ENCODE measurements at places on chromosomes 3 and 15.
A peak's percentile ranks its signal among the peaks of the same experiment; 100 is the strongest.

- no peak for DNase-seq
These were observed 25.5 kb downstream of the PDE8A start for GRCh38 chr15:85007137-85007536.

- DNase-seq, result no peak
These were observed 20.7 kb downstream of the CLDN1 start for GRCh38 chr3:190301591-190301990.

DNA sequence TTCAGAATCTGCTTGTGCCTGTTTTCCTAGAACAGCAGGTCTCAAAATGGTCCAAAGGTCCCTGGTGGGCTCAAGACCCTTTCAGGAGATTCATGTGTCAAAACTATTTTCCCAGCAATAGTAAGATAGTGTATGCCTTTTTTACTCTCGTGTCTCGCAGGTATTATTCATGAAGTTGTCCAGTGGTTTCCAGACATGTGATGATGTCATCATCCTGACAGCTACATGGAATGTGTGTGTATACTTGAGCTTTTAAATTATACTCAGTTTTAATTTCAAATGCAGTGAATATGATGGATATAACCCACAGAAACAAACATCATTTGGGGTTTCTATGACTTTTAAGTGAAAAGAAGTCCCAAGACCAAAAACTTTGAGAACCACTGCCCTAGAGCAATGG lies 288.6 kb downstream of the NTRK3 start:
- no peak for DNase-seq

DNA sequence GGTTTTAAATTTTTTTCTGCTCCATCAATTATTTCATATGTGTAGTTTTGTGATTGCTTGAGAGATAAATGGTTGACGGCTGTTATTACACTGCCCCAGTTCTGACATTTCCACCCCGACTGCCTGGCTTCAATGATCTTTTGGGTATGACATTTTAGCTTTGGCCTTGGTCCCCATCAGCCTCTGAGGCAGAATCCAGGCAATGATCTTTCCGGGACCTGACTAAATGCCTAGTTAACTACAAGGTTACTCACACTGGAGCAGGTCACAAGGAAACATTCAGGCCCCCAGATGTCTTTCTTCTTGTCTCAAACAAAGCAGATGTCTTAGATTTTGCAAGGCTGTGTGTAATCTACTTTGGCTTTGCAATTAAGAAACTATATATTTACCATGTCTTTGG lies 61.1 kb upstream of the TMCO5A start:
- DNase-seq, result no peak

- no peak for DNase-seq
These were observed 35.2 kb downstream of the FBXO45 start for GRCh38 chr3:196603683-196604082.

- no peak for DNase-seq
These were observed 48.7 kb downstream of the CNOT10 start for GRCh38 chr3:32733631-32734229.

DNA sequence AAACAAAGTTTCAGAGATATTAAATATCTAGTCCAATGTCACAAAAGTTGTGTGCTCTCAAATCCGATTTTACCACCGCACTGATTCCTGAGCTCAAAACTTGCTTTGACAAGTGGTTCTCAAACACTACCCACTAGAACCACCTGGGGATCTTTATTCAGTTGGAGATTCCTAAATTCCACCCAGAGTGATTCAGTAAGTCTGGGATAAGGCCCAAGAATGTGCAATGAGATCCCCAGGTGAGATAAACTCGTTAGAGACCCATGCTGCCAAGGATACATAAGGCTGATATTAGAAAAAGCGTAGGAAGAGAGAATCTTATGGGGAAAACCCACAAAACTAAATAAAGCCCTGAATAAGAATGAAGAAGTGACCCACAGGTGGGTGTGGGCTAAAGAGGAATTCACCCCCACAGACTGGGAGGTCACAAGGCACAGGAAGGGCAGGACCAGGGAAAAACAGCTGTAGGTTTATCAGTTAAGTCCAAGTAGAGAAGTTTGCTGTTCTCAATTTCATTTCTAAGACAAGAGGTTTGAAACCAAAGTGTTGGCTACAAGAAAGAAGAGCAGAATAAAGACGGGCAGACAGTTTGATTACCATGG lies 11.5 kb upstream of the RPS17 start:
- DNase-seq, result no peak

DNA sequence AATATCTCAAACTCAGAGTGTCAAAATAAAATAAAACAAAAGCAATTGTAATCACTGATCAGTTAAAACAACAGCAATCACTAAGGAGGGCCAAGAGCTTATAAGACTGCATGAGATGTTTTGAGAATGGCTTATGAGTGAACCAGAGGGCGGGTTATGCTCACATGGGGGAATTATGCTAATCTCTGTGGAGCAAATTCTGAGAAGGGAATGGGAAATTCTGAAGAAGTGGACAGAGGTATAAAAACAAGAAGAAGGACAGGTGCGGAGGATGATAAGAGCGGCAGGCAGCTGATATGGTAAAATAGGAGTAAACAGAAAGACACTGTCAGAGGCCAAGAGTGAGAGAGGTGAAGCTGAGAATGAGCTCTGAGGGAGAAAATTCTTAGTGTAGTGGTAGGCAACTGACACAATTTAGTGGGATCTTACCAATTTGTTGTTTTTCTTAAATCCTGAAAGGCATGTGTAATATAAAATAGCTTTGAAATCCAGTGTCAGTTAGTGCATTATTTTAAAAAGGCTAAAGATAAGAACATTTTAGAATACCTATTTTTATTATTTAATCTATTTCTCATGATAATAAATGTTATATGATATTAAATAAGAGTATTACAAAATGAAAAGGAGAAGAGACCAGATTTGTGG lies 133.8 kb downstream of the SPATA16 start:
- no peak for DNase-seq

DNA sequence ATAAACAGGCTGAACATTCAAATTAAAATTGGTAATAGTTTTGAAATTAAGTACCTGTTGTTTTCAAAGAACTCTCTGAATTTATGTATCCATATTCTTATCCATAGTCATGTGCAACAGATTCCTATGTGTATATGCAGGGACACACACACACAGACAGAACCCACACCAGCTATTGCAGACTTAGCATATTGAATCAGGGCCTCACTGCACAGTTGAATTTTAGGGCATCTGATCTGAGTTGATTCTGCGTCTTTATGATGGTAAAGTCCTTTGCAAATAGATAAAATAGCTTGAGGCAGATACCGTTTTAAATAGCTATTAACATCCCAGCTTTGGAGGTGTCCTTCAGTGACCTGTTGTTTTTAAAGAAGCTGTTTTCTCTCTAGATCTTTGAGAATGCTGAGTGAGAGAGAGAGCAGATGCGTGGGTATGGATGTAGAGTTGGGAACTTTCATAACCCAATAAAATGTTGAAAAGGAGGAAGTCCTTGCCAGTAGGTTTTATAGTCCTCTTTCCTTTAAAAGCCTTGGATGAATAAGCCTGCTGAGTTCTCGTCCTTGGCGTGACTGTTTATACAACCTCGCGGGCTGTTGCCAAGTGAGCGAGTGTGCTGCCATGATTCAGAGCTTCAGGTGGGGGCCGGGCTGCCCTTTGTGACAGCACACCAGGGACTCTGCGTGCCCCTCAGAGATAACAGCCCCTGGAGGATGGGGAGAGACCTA lies 18.3 kb downstream of the MYZAP start:
- DNase-seq, result no peak

- DNase-seq, result peak; percentile 78
These were observed 17.7 kb upstream of the HEG1 start for GRCh38 chr3:125073390-125073905.

- DNase-seq, result no peak
These were observed 26.2 kb downstream of the TM2D3 start for GRCh38 chr15:101625980-101626379.

GRCh38 chr3:197854596-197855343 lies 63.7 kb downstream of the LRCH3 start:
- no peak for DNase-seq

DNA sequence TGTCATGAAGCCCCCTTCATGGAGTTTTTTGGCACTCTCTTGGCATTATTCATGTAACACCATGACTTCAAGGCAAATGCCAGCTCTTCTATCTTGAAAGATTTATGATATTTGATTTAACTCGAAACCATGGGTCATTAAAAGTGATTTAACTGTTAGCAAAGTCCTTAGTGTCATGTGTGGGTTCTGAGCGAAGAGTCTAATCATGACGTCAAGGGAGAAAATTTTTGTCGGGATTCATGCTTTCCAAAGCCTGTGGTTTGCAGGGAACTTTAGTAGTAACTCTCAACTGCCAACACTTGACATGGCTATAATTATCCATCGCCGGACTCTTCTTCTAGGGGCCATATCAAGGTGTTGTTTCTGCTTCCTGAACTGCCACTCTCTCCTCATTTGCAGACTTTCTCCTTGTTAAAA lies 11.5 kb downstream of the GXYLT2 start:
- DNase-seq, result no peak
